ENCODE measurements at places on chromosomes 11 and 22.
A peak's percentile ranks its signal among the peaks of the same experiment; 100 is the strongest.

DNA sequence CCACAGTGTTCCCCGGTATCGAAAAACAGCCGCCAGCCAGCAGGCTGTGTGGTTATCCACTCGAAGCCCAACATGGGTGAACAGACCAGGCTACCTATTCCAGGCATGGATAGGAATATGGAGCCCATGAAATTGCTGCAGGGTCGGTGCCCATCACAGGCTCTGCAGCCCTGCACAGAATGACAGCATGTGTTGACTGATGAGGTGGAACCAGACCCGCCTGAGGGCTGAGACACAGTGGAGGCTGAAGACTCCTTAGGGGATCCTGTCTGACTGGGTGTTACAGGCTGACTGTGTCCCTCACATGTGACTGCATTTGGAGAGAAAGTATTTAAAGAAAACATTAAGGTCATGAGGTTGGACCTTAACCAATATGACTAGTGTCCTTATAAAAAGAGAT, 6.2 kb upstream of the YPEL1 start:
- DNase-seq, result no peak

DNA sequence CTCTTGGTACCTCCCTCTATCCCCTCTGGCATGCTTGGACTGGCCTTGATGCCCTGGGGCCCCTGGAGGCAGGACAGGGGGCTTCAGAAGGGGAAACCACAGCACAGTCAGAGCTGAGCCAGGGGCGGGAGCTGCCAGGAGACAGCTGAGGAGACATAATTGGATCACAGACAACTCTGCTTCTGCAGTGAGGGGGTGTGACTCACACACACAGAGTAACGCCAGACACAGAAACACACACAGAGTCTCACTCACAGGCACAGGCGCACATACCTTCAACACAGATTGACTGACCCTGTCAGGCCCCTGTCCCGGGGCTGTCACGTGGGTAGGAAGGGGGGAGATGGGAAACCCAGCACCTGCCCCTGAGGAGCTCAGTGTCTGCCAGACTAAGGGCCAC, 20.6 kb downstream of the STARD10 start:
- DNase-seq, result peak; percentile 86

DNA sequence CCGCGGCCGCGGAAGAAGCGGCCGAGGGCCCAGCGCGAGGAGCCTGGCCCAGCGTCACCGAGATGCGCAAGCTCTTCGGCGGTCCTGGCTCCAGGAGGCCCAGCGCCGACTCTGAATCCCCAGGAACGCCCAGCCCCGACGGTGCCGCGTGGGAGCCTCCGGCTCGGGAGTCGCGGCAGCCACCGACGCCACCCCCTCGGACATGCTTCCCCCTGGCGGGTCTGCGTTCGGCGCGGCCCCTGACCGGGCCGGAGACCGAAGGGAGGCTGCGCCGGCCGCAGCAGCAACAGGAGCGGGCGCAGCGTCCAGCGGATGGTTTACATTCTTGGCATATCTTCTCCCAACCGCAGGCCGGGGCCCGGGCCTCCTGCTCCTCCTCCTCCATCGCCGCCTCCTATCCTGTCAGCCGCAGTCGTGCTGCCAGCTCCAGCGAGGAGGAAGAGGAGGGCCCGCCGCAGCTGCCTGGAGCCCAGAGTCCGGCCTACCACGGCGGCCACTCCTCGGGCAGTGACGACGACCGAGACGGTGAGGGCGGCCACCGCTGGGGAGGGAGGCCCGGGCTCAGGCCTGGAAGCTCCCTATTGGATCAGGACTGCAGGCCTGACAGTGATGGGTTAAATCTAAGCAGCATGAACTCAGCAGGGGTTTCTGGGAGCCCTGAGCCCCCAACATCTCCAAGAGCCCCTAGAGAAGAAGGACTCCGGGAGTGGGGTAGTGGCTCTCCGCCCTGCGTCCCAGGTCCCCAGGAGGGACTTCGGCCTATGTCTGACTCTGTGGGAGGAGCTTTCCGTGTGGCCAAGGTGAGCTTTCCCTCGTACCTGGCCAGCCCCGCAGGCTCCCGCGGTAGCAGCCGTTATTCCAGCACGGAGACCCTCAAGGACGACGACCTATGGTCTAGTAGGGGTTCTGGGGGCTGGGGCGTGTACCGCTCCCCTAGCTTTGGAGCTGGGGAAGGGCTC, 1.2 kb downstream of the ARHGEF17 start:
- peak; percentile 90 for DNase-seq

DNA sequence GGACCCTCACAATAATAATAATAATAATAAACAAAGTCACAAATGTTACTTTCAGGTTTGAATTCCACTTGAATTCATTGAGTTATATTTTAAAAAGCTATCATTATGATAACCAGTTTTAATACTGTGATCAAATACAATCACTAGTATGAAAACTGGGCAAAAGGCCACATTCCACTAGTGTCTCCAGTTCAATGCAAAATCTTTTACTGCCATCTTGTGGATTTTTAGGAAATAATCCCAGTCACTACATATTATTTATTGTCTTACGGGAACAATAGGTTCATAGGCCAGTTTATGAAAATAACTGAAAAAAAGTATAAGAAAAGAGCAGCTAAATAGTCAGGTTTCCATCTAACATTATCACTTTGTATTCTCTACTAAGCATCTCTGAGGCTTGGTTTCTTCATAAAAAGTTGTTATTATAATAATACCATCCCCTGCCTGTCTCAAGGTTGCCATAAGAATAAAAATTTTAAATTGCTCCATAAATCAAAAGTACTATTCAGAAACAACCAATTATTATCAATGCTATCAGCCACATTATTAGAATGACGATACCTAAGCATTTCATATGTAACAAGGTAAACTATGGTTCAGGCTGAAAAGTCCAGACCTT, 533.9 kb upstream of the CCDC90B start:
- no peak for DNase-seq

DNA sequence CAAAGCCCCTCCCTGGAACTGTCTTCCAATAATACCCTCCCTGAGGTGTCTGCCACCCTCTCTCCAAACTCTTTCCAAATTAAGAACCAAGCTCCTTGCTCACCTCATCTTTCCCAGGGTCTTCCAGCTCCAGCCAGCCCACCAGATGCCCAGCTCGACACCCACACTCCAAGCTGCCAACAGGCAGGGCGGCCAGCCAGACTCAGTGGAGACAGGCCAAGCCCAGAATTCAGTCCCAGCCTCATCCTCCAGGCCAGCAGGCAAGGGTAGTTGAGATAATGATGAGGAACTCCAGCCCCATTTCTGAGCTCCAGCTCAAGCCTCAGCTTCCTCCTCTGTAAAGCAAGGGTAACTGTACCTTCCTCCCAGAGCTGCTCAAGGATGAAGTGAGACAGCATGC, 132.9 kb downstream of the CHST1 start:
- no peak for DNase-seq

- DNase-seq, result no peak
These were observed 581 bp upstream of the EIF3L start for GRCh38 chr22:37848587-37849088.

- DNase-seq, result no peak
These were observed 584.0 kb downstream of the KCNA4 start for GRCh38 chr11:29432719-29433325.

DNA sequence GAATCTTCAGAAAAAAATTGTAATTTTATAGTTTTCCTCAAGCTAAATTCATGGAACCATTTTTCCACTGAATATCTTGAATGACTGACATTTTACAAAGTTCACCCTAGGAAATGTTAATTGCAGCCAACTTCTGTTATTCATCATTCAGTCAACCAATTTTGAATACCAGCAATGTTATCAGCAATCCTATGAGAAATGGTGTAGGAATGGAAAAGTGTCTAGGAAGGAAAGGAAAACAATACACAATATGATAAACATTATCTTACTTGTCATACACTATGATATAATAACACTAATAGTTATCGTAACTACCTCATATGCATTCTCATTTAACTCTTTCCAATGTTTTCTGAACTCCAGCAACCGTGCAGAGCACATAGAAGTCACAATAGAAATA, 790.5 kb upstream of the LRRC4C start:
- DNase-seq, result no peak

DNA sequence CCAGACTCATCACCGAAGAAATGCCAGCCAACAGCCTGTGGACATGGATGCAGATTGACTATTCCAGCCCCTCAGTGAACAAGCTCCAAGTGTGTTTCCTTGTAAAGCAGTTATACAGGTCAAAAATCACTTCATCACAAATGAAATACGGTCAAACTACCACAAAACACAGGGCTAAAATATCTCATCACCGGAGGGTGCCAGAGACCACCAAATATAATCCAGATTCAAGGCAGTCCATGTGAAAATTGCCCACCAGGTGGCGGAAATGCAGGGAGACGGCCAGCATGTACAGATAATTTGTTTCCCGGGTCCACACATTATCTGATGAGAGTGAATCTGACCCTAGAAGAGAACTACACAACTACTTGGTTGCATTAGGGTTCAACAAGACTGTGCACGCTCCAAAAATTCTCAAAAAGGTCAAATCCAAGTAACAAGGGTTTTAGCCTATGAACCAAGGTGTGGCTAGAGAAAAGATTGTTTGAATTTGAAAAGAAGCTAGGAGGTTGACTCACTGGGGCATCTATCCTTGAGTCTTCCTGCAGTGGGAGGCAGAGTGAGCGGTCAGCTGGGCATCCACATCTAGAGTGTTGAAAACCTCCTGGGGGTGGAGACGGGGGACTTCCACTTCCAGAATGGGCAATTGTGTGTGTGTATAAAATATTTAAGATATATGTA, 71.7 kb downstream of the IGLL5 start:
- DNase-seq, result peak; percentile 87

GRCh38 chr11:66292543-66293332, 1.0 kb downstream of the TMEM151A start:
- DNase-seq, result no peak

- DNase-seq, result no peak
These were observed 37.6 kb upstream of the GRAMD1B start for GRCh38 chr11:123392431-123392830.

DNA sequence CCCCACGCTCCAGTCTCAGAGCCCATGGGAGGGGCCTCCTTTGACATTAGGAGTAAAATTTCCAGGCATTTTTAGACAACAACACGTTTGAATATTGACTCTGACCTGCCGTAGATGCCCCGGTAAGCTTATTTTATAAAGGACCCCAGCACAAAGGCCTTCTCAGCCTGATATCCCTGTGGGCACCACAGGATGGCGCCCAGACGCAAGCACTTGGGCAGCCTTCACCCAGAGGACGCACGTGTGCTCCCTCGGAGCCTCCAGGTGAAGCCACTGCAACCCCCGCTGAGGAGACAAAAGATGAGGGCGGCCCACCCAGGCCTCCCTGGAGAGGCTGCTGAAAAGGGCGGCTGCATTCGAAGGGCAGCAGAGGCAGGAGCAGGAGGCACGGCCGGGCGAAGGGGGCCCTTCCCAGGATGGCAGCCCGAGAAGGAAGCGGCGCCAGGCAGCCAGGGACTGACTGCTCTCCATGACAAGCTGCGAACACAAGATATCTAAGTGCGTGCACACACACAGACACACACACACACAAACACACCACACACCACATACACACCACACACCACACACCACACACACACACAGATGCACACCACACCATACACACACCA, 15.2 kb upstream of the TH start:
- DNase-seq, result no peak

DNA sequence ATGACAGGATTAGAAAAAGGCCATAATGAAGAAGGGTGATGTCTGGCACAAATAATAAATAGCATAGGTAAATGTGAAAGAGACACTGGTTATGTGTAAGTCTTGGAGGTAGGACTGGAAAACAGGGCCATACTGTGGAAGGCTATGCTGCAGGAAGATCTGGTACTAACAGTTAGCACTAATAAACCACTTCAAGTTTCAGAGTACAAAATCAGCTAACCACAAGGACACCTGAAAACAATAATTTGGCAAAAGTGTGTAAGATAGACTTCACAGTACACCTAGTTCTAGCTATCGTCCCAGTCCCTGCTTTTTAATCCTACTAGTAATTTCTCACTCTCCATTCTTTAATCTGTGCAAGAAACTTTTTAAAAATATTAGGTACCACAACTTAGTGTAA, 44.3 kb downstream of the CWF19L2 start:
- DNase-seq, result no peak

DNA sequence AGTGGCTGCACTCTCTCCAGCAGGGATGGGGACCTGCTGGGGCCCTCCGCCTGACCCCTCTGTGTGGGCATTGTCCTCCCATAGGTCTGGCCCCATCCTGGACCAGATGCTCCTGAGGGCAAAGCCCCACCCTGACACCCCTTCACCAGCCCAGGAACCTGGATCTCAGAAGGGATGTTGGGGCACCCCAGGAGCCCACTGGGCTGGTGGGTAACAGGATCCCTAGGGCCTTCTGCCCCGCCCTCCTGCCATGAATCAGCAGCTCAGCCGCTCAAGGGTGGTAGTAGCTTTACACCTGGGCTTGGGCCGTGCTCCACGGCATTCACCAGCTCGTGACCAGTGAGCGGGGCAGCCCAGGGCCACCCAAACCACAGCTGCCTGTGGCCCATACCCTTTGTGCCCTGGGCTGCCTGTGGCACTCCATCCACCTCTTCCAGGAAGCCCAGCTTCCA, 1.0 kb upstream of the MAPK12 start:
- DNase-seq, result no peak

GRCh38 chr11:92611157-92611556, 358.3 kb upstream of the MTNR1B start:
- no peak for DNase-seq

- no peak for DNase-seq
These were observed at the start of gene CLDN5 for GRCh38 chr22:19524170-19525115. Gene CLDN5, minus strand, starts transcription at chr22:19524410. Its CDS starts 155 bp downstream, at chr22:19524255.

DNA sequence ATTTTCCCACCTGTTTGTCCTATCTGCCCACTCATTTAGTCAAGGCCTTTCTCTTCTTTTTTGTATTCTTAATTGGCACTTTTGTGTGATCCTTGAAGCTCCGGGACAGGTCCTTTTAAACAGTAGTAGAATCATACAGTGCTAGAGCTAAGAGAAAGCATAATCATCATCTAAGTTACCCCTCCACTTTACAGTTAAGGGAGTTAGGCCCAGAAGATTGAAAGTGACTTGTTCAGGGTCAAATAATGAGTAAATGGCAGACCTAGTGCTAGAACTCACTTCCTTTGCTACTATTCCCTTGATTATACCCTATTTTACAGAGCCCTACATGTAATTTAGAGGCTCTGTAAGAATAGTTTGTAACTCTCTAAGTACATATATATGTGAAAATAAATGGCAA, 2.5 kb downstream of the USP47 start:
- DNase-seq, result no peak

All from right forelimb (tissue), 1 donor.